MCF 10A (cell line): ENCODE measurements at places on chromosomes 5 and 9.

DNA sequence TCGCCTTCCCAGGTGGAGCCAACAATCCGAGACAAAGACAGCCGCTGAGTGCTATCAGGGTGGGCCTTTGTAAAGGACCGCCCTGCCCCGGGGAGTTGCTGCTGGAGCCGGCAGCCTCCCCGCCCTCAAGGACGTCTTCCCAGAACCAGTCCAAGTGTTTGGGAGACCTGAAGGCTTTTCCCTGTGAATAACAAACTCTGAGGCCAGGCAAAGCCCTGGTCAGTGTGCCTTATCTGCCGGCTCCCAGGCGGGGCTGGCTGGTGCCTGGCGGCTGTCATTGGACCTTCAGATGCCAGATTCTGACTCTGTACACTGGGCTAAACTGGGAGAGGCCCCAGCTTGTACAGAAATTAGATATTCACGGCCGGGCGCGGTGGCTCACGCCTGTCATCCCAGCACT is 2.1 kb downstream of the SLC9A3 start:
- H3K4me3 ChIP-seq, result no peak overlapping the region
- H3K27ac ChIP-seq, result no peak overlapping the region
- no peak for DNase-seq
- H3K4me1 ChIP-seq, result peaks cover 9% of the 10 kb centered on the region

DNA sequence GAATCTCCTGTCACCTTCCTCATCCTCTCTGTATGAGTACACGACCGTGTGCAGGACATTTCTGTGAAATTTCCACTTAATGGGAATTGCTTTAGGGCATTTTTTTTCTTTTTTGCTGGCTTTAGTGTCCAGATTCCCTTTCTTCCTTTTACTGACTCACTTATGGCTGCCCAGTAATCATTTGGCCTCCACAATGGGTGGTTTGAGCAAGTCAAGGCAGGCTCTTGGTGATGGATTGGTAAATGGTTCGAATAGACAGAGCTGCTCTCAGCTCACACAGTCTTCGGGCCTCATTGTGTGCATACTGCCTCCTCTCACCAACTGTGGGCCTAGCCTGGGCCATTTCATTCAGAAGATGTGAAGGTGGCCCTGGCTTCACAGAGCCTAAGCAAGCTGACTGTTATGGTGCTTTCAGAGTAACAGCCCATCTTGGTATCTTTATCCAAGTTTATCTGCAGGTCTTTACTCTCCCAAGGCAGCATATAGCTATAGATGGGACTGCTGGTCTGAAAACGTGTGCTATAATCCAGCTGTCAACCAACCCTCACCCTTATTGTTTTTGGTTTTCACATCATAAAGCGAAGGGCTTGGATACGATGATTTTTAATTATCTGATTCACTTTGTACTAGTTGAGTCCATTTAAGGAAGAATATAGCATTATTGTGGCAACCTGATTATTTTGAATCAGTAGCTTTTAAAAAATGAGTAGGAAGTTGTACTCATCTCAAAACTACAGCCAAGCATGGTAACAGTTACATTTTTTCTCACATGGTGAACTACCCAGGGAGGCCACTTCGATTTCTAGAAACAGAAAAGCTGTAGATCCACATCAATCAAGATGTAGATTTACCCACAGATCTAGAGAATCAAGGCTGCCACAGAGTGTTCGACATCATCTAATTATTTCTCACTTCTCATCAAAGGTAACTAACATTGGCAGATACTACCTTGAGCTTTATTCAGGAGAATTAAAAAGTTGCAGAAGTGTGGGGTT is 50.4 kb upstream of the CKMT2 start:
- H3K36me3 ChIP-seq, result no peaks in the 10 kb centered on the region
- H3K4me1 ChIP-seq, result no peaks in the 10 kb centered on the region
- no peak for DNase-seq
- H3K27ac ChIP-seq, result no peak overlapping the region
- H3K27me3 ChIP-seq, result peaks cover under 1% of the 10 kb centered on the region

DNA sequence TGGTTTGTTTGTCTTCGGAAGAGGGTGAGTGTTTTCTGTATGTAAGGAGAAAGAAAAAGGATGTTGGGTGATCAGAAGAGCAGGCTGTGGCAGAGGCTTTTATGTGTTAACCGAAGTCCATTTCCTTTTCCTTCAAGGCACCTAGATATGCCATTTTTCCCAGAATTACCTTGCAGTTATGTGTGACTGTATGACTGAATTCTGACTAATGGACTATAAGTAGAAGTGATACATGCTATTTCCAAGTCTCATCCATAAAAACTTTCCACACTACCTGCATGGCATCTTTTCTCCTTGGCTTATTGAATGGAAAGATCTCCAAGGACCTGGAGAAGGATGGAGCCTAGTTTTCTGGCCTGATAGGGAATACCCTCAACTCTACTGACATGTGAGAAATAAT is 10.6 kb upstream of the NDUFS4 start:
- no peaks in the 10 kb centered on the region for H3K36me3 ChIP-seq
- no peak for DNase-seq
- H3K27me3 ChIP-seq, result no peaks in the 10 kb centered on the region
- H3K4me3 ChIP-seq, result no peak overlapping the region

DNA sequence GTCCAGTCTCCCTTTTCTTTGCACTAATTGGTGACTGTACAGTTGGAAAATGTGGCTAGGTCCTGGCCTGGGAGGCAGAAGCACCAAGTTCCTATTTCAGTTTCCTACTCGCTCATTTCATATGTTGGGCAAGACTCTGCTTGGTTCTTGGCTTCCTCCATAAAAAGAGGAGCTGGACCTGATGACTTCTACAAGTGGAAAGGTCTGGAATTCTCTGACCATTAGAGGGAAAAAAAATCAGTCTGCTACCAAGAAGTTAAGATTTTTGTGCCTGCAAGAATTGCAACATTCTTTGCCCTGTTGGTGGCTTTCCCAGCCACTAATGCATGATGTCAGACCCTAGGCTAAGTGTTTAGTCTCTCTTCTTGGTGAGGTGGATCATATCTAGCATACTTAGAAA is 91.5 kb downstream of the WDR41 start:
- no peaks in the 10 kb centered on the region for H3K36me3 ChIP-seq
- no peak overlapping the region for H3K4me3 ChIP-seq
- DNase-seq, result no peak
- H3K27ac ChIP-seq, result no peak overlapping the region

- no peaks in the 10 kb centered on the region for H3K27me3 ChIP-seq
- peaks cover 6% of the 10 kb centered on the region for H3K36me3 ChIP-seq
- peak; percentile 59 for DNase-seq
- peaks cover 13% of the 10 kb centered on the region for H3K4me1 ChIP-seq
Measured at GRCh38 chr5:135308752-135309151, 90.3 kb downstream of the MACROH2A1 start.

DNA sequence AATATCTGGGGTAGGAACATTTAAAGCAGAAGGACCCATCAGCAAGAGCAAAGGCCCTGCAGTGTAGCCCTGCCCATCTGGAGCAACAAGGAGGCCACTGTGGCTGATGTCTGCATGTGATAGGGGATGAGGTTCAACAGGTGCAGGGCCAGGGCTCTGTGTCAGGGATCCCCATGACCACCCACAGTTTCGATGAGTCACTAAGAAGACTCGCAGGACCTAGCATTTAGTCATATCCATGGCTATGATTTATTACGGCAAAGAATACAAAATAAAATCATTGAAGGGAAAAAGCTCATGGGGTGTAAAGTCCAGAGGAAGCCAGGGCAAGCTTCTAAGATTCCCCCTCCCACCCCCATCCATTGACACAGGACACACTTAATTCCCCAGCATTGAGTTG is 188.6 kb downstream of the ADGRV1 start:
- H3K27me3 ChIP-seq, result peaks cover 85% of the 10 kb centered on the region
- DNase-seq, result no peak
- H3K4me3 ChIP-seq, result no peak overlapping the region
- H3K27ac ChIP-seq, result no peak overlapping the region

- H3K36me3 ChIP-seq, result peaks cover 62% of the 10 kb centered on the region
- no peak overlapping the region for H3K4me3 ChIP-seq
- H3K4me1 ChIP-seq, result no peaks in the 10 kb centered on the region
- no peak overlapping the region for H3K27ac ChIP-seq
Measured at GRCh38 chr9:121138973-121139372, 62.7 kb downstream of the RAB14 start.

GRCh38 chr5:180116077-180116999 is 44.8 kb upstream of the RNF130 start:
- H3K4me1 ChIP-seq, result no peaks in the 10 kb centered on the region
- H3K27ac ChIP-seq, result no peak overlapping the region

GRCh38 chr9:92253656-92254055 is 39.8 kb downstream of the IARS1 start:
- H3K36me3 ChIP-seq, result peaks cover 94% of the 10 kb centered on the region
- H3K27ac ChIP-seq, result no peak overlapping the region
- no peak overlapping the region for H3K4me3 ChIP-seq
- no peaks in the 10 kb centered on the region for H3K4me1 ChIP-seq
- no peak for DNase-seq

DNA sequence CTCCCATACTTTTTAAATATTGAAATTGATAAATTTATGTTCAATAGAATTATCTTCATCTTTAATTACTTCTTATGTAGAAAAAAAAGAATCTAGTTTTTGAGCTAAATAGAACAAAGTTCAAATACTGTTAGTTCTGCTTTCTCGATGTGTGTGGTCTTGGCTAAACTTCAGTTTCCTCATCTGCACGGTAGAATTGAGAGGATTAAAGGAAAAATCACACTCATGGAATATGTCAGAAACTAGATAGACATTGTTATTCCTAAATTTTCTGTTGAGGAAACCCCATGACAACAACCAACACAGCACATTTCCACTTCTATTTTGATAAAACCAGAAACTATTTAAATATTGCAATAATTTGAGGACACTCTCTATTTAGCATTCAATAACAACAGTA is 100.3 kb downstream of the MUSK start:
- no peaks in the 10 kb centered on the region for H3K36me3 ChIP-seq
- H3K27me3 ChIP-seq, result no peaks in the 10 kb centered on the region
- DNase-seq, result no peak
- no peak overlapping the region for H3K4me3 ChIP-seq

- H3K4me1 ChIP-seq, result peaks cover 11% of the 10 kb centered on the region
- H3K27ac ChIP-seq, result no peak overlapping the region
Measured at GRCh38 chr9:86697213-86697612, 250.1 kb downstream of the GAS1 start.

DNA sequence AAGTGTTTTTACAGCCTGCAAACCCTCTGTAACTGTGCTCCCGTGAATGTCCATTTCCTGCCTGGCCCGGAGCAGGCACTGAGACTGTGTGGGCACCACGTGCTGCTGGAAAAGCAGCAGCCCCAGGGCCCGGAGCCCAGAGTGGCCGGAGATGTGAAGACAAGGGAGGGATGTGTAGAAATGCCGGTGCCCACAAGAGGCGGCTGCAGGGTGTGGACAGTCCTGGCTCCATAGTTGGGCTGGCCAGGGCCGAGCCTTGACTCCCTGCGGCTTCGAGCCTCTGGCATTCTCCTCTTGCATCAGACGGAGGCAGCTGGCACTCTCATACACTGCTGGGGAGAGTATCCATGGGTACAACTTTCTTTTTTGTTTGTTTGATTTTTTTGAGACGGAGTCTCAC is 13.2 kb upstream of the GFPT2 start:
- H3K27me3 ChIP-seq, result no peaks in the 10 kb centered on the region
- H3K36me3 ChIP-seq, result no peaks in the 10 kb centered on the region
- no peak overlapping the region for H3K27ac ChIP-seq
- H3K4me3 ChIP-seq, result no peak overlapping the region
- H3K4me1 ChIP-seq, result no peaks in the 10 kb centered on the region

- DNase-seq, result no peak
- H3K27me3 ChIP-seq, result peaks cover 13% of the 10 kb centered on the region
- no peak overlapping the region for H3K27ac ChIP-seq
Measured at GRCh38 chr5:4244306-4244705, 648.7 kb downstream of the IRX1 start.

- no peaks in the 10 kb centered on the region for H3K4me1 ChIP-seq
- DNase-seq, result no peak
- peaks cover 27% of the 10 kb centered on the region for H3K27me3 ChIP-seq
- H3K27ac ChIP-seq, result no peak overlapping the region
- no peaks in the 10 kb centered on the region for H3K36me3 ChIP-seq
Measured at GRCh38 chr5:115718927-115719326, 93.1 kb upstream of the TMED7 start.

DNA sequence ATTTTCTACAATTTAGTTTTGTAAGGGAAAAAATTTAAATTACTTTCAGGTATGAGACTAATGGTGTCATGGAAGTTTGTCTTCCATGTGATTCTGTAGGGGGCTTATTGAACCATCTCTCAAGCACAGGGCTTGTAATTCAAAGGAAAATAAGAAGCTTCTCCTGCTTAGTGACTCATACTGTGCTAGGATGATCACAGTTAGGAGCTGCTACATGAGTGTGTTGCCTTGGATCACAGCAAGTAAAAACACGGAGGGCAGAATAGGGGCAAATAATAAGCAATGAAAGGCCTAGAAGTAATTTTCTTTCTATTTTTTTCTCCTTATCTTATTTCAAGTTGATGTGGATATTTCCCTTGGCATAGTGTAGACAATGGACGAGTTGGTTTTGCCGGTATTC is 28.9 kb downstream of the TMEM167A start:
- H3K27me3 ChIP-seq, result no peaks in the 10 kb centered on the region
- H3K27ac ChIP-seq, result no peak overlapping the region
- no peaks in the 10 kb centered on the region for H3K4me1 ChIP-seq

GRCh38 chr5:98292496-98292895 is 481.0 kb upstream of the RGMB start:
- no peaks in the 10 kb centered on the region for H3K4me1 ChIP-seq
- no peak for DNase-seq
- H3K27me3 ChIP-seq, result no peaks in the 10 kb centered on the region
- no peak overlapping the region for H3K4me3 ChIP-seq

GRCh38 chr5:88976914-88977313 is 93.9 kb upstream of the MEF2C start:
- no peak overlapping the region for H3K27ac ChIP-seq
- no peaks in the 10 kb centered on the region for H3K36me3 ChIP-seq
- no peaks in the 10 kb centered on the region for H3K4me1 ChIP-seq
- no peak for DNase-seq
- H3K27me3 ChIP-seq, result peaks cover 13% of the 10 kb centered on the region

GRCh38 chr5:107359033-107359915 is 311.5 kb downstream of the EFNA5 start:
- peaks cover 7% of the 10 kb centered on the region for H3K4me1 ChIP-seq
- no peak overlapping the region for H3K27ac ChIP-seq
- H3K4me3 ChIP-seq, result no peak overlapping the region

DNA sequence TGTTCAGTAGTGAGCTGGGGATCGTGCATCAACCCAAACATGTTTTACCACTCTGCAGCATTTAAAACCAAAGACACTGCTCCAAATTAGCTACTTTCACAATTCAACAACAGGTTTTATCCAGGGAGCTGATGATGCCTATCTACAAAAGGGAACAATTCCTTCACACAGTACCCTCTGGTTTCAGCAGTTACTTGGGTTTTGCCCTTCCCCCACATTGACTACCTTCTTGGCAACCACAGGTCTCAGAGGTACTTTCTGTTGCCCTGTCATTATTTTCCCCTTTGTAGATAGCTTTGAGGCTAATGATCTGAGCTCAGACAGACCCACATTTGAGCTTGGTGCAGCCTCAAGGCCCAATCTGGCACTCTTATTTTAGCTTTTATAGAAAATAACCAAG is 96.1 kb downstream of the WDR41 start:
- H3K27me3 ChIP-seq, result no peaks in the 10 kb centered on the region
- H3K27ac ChIP-seq, result no peak overlapping the region
- no peaks in the 10 kb centered on the region for H3K4me1 ChIP-seq
- H3K36me3 ChIP-seq, result no peaks in the 10 kb centered on the region
- no peak overlapping the region for H3K4me3 ChIP-seq
- no peak for DNase-seq
